ENCODE measurements at places on chromosomes 5 and 9.

DNA sequence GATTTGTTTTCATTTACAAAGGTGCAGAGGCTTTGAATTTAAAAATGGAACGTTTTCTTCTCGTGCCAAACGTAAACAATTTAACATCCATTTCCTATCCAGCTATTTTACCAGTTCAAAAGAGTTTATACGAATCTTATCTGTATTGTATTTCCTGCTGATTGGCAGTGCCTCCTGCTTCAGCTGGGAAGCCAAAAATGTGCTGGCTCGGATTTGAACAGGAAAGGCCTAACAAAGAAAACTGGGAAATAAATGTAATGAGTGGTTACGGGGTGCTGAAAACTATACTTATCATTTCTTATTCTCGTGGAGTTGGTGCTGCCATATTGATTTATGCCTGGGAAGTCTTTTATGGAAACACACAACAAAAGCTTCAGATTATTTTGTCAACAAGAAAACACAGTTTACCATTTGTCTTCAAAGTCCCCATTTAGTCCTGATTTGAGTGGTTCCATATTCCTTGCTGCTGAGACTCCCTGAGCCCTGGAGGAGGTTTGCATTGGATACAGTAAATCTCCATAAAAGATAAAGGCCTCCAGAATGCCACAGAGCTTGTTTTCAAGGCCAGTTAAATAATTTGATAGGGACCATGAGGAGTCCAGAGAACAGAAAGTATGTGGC is 507.4 kb downstream of the RASEF start:
- DNase-seq = no peak

DNA sequence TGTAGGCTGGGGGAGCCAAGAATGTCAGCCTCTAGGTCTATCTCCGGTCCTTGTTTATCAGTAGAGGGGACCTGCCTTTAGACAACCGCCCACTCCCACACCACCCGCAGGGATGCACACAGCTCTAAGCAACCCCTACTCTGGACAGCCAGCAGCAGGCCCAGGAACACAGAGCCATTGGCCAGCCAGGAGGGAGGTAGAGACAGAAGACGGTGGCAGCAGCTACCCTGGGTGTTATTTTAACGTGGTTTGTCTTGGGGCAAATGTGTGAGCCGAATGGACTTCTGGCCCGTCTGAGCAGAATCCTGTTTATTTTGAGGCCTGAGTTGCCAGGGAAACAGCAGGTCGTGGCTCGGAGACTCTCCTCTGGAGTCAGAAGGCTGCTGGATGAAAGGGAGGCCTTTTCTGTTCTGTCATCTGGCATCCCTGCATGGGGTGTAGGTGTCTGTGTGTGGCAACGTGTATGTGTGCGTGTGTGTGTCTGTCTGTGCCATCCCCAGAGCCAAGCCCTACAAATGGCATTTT is 382 bp upstream of the FGF1 start:
- no peak for DNase-seq

GRCh38 chr9:21754741-21755140 is 47.7 kb upstream of the MTAP start:
- DNase-seq = no peak

DNA sequence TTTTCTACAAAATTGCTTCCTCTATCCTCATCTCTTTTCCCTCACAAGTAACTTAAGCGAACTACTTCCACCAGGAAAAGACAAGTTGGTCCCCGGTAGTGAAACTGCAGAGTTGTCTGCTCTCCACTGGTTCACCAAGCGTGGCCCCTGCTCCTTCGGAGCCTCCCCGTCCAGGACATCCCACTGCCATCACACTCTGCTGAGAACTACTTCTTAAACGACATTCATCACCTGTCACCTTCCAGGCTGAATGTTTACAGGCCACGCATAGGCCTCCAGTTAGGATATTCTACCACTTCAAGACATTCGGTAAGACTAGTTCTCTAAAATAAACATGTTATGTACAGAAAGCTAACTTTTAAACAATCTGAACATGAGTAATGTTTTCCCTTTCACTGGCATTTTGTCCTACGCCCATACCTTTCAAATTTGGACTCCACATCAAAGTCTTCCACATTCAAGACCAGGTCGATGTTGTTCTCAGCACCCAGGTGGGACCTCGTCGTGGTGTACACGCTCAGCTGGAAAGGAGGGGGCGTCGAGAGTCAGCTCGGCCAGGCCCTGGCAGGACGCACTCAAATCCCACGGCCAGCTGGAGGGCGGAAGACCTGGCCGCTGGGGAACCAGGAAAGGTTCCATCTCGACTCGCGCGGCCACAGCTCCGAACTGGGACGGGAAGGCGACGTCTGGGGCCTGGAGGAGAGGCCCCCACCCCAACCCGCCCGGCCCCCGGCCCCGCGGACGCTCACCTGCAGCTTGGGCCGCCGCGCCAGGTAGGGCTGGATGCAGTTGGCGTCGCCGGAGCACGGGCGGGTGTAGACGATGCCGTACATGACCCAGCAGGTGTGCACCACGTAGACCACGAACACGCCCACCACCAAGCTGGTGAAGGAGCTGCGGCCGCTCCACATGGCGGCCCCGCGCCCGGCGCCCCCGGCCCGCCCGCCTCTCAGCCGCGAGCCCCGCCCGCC is 683 bp downstream of the CLPTM1L start:
- peak; percentile 25 for DNase-seq

DNA sequence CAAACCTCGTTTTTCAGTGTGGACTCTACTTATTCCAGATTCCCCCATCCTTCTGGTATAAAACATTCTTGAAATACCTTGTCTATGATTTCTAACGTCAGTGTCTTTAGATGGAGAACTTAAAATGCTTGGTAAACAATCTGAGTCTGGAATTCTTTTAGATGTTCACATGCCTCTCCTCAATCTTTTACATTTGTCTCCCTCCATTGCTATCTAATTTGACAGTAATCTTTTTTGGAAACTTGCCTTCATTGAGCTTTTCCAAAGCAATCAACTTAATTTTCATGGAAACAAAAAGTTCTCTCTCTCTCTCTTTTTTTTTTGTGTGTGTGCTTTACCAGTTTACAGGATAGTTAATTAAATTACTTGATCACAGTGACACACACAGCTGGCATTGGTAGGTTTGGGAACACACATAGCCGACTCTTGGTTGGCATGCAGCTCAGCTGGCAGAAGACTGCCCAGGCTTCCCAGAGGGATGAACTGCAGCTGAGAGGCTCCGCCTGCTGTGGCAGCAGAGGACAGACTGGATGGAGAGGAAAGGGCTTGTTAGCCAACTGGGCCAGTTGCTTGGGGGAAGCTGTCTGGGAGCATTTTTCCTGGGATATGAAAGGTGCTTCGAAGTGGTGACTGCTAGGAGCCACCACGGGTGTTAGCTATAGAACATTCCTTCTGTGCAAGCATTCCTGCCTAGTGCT is 271.3 kb downstream of the ZSWIM6 start:
- DNase-seq = no peak

- peak; percentile 15 for DNase-seq
These were observed 410.2 kb upstream of the SLC30A5 start for GRCh38 chr5:68683632-68684036.

GRCh38 chr9:5841771-5842573 is 9.1 kb upstream of the ERMP1 start:
- no peak for DNase-seq

GRCh38 chr5:40552981-40553380 is 126.7 kb upstream of the PTGER4 start:
- no peak for DNase-seq

DNA sequence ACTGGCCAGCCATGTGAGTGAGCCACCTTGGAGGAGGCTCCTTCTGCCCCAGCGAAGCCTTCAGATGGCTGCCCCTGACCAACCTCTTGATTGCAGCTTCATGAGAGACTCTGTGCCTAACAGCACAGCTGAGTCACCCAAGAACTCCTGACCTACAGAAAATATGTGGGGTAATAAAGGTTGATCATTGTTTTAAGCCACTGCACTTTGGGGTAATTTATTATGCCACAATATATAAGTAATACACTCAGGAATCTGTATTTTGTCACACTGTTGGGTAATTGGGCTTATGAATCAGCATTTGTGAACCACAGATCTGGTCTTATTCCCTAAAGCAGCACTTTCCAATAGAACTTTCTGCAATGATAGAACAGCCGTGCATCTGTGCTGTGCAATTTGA is 24.4 kb upstream of the VDAC1 start:
- DNase-seq = peak; percentile 80
